Progenitor cell of endocrine pancreas (in vitro differentiated cells): ENCODE measurements at places on chromosomes 6 and 20.

GRCh38 chr20:49893242-49894072 is 21.9 kb downstream of the SPATA2 start:
- no peak for DNase-seq

DNA sequence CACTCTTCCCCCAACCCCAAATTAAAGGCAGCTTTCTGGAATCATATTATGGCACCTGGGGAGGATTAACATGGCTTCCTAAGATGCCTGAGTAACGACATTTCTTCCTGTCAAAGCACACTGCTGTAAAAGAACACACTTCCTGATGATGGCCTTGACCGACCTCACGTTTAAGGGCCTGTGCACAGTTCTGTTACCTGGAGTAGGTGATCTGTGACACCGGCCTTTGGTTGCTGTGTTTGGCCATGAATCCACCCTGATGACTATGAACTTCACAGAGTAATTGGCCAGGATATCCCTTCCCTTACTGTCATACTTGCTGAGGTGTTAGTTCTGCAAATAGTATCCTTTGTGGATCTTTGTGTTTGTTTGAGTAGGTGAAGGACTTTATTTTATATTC is 45.8 kb downstream of the PLCB4 start:
- DNase-seq: no peak

- DNase-seq: no peak
Measured at GRCh38 chr6:100856146-100856545, 25.0 kb downstream of the ASCC3 start.

DNA sequence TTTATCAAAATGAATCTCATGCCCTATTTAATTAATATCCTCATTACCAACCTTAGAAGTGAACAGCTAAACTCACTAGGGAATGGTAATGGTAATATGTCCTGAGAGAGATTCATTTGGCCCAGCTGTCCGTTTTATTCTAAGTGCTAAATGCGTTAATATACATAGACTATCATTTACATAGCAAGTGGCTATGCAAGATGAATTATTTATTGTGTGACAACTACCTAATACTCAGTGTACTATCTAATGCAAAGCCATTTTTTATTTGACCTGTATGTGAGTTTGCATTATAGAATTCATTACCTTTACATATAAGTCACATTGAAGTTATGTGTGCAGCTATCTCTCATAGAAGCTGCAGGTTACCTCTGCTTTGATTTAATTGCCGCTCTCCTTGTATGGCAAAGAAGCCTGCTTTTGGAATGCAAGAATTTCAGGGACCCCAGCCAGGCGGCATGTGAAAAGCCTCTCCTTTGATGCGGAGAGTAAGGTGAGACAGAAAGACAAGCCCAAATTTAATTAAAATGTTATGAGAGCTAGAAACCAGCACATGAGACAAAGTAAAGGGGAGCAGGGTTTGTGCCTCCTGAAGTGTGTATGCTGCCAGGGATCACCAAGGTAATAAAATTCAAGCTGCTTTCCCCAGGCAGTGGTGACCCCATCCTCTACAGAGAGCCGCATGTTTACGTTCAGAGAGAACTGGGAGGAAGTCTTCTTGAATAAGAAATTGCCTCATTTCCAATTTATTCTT is 693.0 kb upstream of the MAP3K7 start:
- no peak for DNase-seq

- DNase-seq: no peak
Measured at GRCh38 chr20:49656304-49656703, 57.4 kb downstream of the B4GALT5 start.

DNA sequence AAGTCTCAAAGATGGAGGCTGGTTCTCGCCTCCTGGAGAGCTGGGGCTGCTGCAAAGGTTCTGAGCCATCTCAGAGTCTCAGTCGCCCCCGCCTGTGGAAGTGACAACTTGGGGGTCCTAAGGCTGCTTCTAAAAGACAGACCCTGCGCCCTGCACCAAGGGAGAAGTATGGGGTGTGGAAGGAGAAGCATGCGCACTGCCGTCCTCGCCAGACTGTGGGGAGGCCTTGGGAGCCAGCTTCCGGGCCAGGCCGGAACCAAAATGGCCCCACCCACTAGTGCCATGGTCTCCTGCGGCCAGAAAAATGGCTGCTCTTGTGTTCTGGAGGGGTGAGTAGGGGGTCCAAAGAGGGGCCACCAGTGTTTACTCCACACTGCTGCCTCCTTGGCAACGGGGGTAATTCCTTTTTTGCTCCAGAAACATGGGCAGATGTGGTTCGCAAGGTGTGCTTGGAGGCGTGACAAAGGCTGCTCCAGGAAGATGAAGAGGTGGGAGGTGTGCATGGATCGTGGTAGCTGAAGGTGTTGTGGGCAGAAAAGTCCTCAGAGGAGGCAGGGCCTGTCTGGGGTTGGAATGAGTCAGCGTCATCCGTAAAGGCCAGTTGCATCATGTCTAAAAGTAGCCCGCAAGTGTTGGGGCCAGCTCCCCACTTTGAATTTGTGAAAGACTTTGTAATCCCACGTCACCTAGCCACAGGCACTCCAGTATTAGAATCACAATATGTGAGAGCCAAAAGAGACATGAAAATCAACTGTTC is 329.8 kb upstream of the SOX4 start:
- DNase-seq: no peak

- DNase-seq: no peak
Measured at GRCh38 chr6:18183766-18184165, 28.5 kb downstream of the KDM1B start.
